ENCODE measurements at places on chromosomes 7 and 10.

- no peak for DNase-seq
These were observed 530.2 kb upstream of the FZD8 start for GRCh38 chr10:36171953-36172940.

DNA sequence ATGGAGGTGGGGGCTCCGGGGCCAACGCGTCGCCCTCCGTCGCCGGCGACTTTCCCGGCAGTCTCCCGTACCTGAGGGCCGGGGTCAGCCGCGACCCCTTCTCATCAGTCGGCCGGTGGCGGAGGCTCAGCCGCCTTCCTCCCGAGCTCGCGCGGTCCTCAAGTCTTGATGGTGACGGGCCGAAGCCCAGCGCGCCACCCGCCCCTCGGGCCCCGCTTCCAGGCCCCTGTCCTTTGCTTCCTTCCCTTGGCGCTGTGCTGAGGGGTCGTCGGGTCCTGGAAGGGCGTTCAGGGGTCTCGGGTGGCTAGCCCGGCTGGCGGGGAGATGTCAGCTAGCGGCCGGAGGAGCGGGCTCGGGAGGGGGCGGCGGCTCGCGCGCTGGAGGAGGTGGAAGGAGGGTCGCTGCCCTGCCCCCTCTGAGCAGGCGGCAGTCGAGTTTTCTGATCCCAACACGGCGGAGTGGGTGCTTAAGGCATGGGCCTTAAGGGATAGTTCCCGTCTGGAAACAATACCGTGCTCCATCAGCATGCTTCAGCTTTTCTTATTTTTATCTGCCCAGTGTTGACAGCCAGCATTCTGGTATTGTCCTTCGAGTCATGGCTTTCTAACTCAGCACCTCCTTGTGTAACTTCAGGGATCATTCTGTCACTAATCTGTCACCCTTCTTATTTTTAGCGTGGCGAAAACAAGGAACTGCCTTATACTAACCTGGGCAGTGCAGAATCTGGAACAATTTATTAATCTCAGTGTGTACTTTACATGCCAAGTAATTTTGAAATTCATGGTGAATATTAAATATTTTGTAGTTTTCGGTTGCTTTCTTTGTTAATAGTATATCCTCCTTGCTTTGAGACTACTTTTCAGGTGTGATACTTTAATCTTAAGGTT lies 748 bp downstream of the PHTF2 start:
- DNase-seq, result no peak

DNA sequence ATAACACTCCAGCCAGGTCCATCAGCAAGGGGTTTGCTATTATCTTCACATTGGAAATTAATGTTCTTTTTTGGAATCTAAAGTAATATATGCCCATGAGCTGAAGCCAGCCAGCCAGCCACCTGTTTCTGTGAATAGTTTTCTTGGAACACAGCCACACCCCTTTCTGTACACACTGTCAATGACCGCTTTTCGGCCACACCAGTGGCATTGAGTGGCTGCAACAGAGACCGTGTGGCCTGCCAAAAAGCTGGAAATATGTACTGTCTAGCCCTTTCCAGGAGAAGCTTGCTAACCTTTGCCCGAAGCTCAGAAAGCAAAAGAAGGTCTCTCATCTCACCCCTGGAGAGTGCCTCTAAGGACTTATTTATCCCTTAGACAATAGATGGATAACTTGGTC lies 98.5 kb upstream of the NPS start:
- no peak for DNase-seq

DNA sequence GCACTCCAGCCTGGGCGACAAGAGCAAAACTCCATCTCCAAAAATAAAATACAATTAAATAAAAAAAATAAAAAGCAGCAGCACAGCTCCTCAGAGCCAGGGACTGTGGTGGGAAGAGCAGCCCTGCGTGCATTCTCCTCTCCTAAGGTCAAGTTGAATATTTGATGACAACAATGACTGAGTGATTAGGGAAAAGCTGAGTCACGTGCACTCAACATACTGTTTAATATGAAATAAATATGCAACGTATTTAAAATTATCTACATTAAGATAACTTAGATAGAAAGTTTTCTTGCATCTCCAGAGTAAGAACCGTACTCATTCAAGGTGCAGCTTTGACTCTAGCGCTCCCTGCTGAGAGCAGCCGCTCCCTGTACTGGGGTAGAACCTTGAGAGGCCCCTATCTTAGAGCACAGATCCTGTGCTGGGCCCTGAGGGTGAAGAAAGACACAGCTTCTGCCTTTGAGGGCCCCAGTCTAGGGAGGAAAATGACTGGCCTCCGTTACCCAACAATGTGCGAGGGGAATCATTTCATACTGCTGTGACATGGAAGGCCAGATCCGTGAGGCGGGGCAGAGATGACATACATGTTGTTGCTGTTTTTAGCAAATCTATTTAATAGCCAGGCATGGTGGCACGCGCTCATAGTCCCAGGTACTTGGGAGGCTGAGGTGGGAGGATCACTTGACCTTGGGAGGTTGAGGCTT lies 81.1 kb downstream of the SVIL start:
- no peak for DNase-seq

GRCh38 chr7:111568870-111569462 lies 6.7 kb upstream of the IMMP2L start:
- DNase-seq, result no peak

DNA sequence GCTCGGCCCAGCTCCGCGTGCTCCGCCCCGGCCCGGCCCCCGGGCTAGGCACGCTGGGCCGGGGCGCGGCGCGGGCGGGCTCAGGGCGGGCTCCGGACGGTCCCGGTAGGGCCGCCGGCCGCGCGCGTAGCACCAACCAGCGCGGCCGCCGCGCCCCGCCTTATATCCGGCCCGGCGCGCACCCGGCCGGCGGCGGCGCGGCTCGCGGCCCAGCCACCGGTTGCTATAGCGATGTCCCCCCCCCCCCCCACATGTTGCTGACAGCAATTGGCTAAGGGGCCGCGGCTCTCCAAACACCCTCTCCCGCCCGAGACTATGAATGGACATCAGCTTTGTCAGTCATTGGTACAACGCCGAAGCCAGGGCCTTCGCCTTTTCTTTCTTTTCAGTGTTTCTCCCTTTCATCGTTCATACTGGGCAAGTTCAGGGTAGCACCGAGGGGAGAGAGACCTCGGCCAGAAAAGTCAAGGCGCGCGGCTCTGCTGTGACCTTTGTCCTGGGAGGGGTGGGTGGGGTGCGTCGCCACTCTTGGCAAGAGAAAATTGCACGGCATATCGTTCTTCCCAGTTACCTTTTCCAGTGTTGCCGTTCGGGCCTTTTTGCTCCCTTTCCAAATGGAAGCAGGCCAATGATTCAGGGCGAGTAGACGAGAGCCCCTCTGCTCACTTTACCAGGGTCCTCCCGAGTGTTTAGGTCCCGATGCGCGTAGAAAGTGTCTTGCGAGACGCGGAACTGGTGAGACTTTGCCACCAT lies 354.2 kb downstream of the DNAJB6 start:
- no peak for DNase-seq

- DNase-seq, result no peak
These were observed 27.6 kb upstream of the FAM204A start for GRCh38 chr10:118369641-118370205.

DNA sequence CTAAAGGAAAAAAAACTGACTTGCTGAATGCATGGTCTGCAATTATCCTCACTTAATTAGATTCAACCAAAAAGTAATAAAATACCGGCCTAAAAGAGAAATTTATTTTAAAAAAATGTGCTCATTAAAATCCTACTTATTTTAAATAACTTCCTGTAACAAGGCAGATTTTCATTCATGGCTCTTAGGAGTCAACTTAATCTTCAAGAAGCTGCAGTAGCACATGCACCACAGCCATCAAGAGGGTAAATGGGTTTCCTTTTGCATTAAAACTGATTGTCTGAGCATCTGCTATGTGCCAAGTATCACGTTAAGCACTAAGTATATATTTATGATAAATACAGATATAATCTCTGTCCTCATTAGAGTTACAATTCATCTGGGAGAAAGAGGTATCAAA lies 69.9 kb downstream of the SNX13 start:
- no peak for DNase-seq

GRCh38 chr7:47444376-47445098 lies 137.4 kb downstream of the TNS3 start:
- no peak for DNase-seq

DNA sequence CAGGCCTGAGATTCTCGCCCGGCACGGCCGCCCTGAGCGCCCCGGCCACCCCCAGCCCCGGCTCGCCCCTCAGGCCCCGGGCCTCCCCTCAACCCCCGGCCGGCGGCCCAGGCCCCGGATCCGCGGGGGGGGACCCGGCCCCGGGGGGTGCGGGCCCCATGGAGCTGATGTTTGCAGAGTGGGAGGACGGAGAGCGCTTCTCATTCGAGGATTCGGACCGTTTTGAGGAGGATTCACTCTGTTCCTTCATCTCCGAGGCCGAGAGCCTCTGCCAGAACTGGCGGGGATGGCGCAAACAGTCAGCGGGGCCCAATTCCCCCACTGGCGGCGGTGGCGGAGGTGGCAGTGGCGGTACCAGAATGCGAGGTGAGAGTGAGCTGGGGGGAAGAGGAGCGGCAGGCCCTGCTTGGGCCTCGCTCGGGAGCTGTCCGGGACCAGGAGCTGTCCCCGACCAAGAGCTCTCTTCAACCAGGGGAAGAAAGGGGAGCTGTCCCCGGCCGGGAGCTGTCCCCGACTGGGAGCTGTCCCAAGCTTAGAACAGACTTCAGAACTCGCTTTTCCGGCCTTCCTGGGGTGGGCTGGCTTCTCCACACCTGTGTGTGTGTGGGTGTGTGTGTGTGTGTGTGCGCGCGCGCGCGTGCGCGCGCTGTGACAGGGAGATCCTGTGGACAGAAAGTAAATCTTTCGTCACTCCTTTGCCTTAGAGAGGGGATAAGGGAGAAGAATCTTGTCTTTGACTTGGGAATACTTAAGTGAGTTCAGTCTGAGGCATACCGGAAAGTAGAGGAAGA lies 510 bp downstream of the ZSWIM8 start:
- DNase-seq, result peak; percentile 28

- DNase-seq, result no peak
These were observed 41.0 kb upstream of the WASL start for GRCh38 chr7:123789817-123790216.

GRCh38 chr7:130152493-130153210 lies 52.6 kb downstream of the TMEM209 start:
- DNase-seq, result no peak

- no peak for DNase-seq
These were observed 260.2 kb upstream of the BMPER start for GRCh38 chr7:33645104-33645503.

GRCh38 chr7:159071260-159071659 lies 73.4 kb downstream of the VIPR2 start:
- DNase-seq, result no peak

- DNase-seq, result no peak
These were observed 22.3 kb upstream of the RET start for GRCh38 chr10:43054593-43054992.

DNA sequence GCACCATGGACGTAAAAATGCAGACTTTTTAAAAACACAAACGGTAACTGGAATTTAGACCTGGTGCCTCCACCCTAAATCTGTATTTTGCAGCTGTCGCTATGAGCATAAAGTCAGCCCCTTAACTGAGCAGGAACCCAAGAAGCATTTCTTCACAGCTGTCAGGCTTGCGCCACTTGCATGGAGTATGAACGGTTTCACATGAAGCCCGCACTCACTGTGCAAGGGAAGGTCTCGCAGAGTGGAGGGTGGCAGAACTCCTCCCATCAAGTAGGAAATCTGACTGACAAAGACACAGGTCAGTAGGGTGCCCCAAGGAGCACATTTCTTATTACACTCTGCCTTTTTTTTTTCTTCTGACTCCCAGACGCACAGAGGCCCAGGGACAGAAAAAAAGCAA lies 58.5 kb downstream of the ELMO1 start:
- no peak for DNase-seq

DNA sequence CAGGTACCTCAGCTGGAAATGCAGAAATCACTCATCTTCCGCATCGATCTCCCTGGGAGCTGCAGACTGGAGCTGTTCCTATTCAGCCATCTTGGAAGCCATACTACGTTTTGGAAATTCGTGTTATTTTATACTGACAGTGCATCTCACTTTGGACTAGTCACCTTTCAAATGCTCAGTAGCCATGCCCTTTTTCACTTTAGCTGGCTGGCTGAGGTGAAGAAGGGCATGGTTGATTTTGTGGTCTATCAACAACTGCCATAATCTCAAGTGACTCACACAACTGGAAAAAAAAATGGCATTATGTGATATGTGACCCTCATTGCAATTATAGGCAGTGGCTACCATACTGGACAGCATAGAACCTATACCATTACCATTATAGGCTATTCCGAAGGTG lies 100.5 kb downstream of the CCDC71L start:
- no peak for DNase-seq

GRCh38 chr10:26621889-26622711 lies 75.4 kb upstream of the PDSS1 start:
- DNase-seq, result peak; percentile 12

DNA sequence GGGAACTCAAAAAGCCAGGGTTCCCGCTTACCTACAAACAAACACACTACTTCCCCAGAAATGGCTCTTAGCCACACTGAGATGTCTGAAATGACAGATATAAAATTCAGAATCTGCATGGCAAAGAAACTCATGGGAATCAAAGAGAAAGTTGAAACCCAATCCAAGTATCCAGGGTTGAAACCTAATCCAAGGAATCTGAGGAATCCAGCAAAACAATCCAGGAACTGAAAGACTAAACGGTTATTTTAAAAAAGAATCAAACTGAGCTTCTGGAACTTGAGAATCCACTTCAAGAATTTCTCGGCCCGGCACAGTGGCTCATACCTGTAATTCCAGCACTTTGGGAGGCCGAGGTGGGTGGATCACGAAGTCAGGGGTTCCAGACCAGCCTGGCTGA lies 568.8 kb downstream of the POM121L12 start:
- no peak for DNase-seq

GRCh38 chr10:80497187-80498077 lies 40.3 kb upstream of the SH2D4B start:
- no peak for DNase-seq

DNA sequence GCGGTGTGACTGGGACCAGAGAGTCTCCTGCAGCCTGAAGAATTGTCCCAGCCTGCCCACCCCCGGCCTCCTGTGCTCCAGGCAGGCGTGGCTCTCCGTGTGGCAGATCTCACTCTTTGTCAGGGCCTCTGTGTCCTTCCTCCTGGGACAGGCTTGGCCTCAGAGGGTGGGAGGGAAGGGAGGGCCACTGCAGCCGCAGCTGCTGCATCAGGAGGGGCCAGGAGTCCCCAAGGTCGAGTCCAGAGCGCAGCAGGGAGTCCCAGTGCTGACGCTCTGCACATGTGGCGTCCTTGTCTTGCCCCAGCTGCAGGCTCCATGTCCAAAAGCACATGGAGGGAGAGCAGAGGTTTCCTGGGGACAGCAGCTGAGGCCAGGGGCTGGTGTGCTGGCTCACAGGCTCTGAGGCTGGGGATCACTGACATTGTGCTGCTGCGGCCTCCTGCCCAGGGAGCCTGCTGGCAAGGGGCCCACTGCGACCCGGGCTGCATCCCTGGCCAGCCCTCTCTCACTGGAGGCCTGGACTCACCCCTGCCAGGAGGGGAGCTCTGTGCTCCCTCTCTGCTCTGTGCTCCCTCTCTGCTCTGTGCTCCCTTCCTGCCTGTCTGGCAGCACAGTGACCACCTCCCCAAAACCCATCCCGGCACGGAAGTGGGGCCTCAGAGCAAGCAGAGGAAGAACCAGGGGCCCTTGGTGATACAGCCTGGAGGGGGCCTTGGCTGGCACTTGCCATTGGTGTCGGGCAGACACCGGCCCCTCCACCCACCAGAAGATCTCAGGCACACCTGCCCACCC lies 114.6 kb upstream of the RET start:
- DNase-seq, result no peak
